Stimulated activated CD8-positive, alpha-beta memory T cell treated with anti-CD3 and anti-CD28 coated beads, Interleukin-4, amount 100 ng/mL, for 24 hours (primary cell): ENCODE measurements at places on chromosomes 7 and 10.

DNA sequence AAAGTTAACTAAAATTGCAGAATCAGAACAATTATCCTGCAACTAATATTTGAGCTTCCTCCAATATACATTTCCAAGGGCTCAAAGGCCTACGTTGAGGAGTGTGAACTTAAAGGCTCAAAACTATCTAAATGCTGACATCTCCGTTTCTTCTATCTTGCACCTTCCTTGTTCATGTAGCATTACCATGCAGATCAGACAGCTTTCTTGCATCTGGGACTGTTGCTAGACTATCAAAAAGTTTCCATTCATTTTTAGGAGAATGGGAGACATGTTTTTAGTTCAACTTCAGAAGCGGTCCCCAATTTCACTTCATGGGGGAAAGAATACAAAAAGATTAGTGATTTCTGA, 2.9 kb downstream of the ANKRD1 start:
- DNase-seq = no peak

- DNase-seq = no peak
Measured at GRCh38 chr7:96614154-96614867, 95.3 kb downstream of the SEM1 start.

DNA sequence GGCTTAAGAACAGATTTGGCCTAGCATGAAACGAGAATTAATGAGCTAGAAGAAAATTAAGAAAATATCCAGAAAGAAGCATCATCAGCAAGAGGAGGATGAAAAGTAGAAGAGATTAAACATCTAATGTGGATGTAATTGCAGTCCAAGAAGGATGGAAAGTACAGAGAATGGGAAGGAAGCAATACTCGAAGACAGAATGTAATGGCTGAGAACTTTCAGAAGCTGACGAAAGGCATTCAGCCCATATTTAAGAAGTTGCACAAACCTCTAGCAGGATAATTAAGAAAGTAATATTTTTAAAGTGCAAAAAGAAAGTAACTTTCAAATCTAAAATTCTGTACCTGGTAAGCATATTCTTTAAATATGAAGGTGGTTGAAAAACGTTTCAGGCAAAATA, 60.7 kb downstream of the TRIM24 start:
- no peak for DNase-seq

DNA sequence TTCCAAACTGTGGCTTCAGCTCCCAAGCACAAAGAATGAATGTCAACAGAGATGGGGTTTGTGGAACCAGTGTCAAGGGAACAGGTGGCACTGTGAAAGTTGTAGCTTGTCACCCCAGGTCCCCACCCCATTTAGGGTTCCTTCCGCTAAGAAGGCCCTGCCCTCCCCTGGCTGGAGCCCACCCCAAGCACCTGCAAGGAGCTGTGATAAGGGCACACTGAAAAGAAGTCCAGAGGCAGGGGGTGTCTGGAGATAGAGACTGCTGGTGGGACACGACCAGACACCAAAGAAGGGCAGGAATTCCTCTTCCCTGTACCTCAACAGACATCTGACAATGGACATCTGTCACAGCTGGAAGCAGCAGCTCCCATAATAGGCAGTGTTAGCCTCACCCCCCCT, 4.5 kb downstream of the GRID1 start:
- DNase-seq = no peak

GRCh38 chr7:37540917-37541316, 92.3 kb upstream of the ELMO1 start:
- no peak for DNase-seq

- no peak for DNase-seq
Measured at GRCh38 chr10:43794181-43794815, 145.6 kb upstream of the ZNF32 start.

DNA sequence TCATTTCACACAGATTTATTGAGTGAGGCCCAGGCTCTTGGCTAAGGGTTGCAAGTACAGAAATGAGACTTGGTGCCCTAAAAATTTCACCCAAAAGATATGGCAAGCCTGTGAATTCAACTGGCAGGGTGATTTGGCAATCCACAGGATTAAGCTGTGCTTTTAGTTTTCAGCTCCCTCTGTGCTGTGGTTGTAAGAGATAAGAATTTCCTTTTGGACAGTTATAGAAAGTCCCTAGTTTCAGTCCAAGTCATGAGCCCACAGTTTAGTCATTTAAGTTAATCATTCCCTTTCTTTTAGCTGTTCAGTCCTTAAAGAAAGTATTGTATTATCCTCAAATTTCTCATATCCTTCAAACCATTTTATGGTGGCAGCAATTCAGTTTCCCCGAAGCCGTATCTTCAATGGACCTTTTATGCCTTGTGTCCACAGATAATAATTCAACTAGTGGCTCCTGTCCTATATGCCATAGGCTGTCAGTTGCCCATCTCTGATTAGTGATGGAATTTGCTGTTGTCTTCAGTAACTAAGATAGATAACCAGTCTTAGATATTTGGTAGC, 73.4 kb upstream of the NAMPT start:
- DNase-seq = no peak

GRCh38 chr10:64726466-64726865, 1205.3 kb downstream of the REEP3 start:
- no peak for DNase-seq

GRCh38 chr10:76303682-76304316, 872.4 kb downstream of the LRMDA start:
- DNase-seq = no peak

GRCh38 chr7:20121404-20121803, 95.8 kb downstream of the MACC1 start:
- no peak for DNase-seq
